MV-4-11 (cell line): ENCODE measurements at places on chromosomes 7 and 10.

GRCh38 chr7:5314864-5315263 lies 32.1 kb downstream of the SLC29A4 start:
- DNase-seq, result no peak

- peak; percentile 50 for DNase-seq
Observed at GRCh38 chr7:6640246-6640721, 3.2 kb downstream of the ZNF316 start.

- DNase-seq, result no peak
Observed at GRCh38 chr10:35561715-35562114, 43.4 kb upstream of the GJD4 start.

- DNase-seq, result no peak
Observed at GRCh38 chr7:156127166-156128134, 315.2 kb upstream of the SHH start.

DNA sequence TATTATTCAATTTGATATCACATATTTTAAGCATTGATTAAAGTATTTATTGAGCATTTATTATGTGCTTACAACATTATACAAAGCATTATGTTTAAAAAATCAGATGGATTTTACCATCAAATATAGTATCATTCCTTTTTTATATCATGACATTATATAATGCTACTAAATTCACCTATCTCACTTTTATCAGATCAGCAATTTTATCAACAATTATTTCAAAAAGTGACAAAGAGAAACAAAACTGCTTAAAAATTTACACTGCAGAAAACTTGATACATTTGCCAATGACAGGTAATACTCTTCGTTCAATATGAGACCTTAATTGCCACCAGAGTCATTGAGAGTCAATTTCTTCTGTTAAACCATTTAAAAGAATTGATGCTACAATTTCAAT lies 82.0 kb downstream of the CHCHD3 start:
- DNase-seq, result no peak

DNA sequence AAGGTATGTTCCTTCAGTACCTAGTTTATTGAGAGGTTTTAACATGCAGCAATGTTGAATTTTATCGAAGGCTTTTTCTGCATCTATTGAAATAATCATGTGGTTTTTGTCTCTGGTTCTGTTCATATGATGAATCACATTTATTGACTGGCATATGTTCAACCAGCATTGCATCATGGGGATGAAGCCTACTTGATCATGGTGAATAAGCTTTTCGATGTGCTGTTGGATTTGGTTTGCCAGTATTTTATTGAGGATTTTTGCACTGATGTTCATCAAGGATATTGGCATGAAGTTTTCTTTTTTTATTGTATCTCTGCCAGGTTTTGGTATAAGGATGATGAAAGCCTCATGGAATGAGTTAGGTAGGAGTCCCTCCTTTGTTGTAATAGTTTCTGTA lies 204.0 kb upstream of the GNAI1 start:
- DNase-seq, result no peak
